Progenitor cell of endocrine pancreas (in vitro differentiated cells): ENCODE measurements at places on chromosomes 11 and 22. TPM values are rescaled to one million over a fixed set of nuclear protein-coding genes. Genes with fewer than 3 reads are reported as not detected.
A peak's percentile ranks its signal among the peaks of the same experiment; 100 is the strongest.

Gene SLC43A3
- total RNA-seq, result 21.5 and 24.6 TPM in 2 replicates

Gene UBQLN3
- not detected in 2 replicates for total RNA-seq

Gene LDHAL6A
- total RNA-seq, result not detected in 2 replicates

Gene PC
- 25.0 and 26.5 TPM in 2 replicates for total RNA-seq

DNA sequence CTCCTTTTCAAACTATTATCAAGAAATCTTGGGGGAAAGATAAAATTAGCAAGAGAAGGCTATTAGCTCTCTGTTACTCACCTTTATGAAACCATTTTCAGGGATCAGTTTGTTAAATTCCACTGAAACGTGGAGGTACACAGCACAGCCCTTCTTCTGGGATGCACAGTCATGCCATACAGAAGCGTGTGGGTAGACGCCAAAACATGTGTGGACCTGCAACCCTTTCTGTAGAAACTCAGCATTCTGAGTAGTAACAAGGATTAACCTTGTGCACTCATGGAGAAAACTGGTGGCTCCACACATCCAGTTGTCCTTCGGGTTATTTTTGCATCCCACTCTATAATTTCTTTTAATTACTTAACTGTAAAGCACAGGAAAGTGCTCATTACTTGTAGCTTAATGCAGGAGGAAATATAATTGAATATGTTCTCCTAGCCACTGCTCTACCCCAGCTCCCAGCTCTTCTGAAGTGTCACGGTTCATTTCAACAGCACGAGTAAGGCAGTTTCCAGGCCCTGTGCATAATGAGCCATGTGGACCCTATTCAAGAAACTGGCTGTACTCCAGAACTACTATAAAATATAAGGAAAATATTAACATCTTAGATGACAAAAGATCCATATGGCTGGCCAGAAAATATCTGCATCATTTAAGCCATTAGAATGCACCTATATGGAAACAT lies 26.1 kb downstream of the BDNF start:
- no peak for DNase-seq

DNA sequence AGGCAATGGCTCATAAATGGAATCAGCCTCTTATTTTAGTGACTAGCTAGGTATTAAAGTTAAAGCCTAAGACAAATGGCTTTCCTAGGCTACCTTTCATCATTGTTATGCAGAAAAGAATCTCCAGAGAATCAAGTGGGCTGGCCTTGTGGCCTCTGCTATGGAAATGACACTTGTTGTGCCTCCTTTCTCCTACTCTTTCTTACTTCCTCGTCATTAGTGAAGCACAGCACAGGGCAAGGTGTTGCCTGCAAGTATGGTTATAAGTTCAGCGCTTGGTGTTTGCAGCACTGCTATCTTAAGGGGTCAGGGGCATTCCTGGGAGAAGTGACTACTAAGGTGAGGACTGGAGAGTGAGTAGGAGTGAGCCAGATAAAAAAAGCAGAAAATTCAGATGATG lies 45.4 kb upstream of the GLYATL1 start:
- DNase-seq, result no peak

DNA sequence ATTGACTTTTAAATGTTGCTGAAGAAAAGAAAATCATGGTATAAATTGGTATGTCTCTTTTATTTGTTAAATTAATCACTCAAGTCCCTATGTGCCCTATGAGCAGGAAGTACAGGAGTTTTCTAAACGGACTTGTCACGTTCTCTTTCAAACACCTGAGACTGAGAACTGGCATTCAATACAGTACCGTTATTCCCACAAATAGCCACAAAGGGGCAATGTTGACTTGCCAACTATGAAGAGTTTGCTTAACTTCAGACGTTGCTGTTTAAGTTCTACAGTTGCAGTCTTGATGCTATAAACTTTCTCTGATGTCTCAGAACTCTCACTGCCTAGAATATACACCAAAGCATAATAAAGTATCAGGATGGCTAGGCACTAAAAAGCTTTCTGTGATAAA lies 7.6 kb downstream of the OR56A1 start:
- no peak for DNase-seq

DNA sequence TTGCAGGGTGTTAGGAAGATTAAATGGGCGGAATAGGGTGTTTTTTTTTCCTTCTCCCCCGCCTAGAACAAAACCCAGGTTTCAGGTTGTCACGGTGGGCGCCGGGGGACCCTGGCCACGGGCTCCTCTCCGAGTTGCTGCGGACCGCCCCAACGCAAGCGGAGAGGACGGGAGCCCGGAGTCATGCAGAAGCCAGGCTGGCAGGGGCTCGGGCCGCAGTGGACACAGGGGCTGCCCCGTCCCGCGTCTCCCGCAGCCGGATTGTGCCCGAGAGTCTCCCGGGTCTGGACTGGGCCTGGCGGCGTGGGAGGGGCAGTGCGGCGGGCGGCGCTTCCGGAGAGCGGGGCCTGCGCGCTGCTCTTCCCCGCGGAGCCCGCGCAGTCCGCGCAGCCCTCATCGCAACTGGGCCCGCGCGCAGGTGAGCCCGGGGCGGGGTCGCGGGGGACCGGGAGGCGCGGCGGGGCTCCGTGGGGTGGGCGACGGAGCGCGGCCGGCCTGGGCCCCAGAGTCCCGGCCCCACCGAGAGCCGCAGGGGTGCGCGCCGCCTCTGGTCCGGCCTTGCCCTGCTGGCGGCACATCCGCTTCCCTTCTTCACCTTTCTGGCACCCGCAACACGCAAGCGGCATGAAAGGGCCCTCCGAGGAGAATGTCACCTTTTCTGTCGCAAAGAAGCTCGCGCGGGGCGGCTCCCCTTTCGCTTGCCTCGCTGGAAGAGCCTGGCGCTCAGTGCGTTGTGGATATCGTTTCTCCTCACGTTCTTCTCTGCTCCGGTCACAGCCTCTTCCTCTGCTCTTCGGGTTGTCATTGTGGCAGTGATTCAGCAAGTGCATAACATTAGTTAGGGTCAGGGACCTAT lies at the start of gene TIRAP:
TIRAP (plus strand) TSS at position 358 of the 856 bp plus-strand sequence. CDS start 7,802 bp downstream, outside the sequence.
- DNase-seq, result peak; percentile 37

- no peak for DNase-seq
Measured at GRCh38 chr11:122269824-122270223, 153.8 kb upstream of the BLID start.

DNA sequence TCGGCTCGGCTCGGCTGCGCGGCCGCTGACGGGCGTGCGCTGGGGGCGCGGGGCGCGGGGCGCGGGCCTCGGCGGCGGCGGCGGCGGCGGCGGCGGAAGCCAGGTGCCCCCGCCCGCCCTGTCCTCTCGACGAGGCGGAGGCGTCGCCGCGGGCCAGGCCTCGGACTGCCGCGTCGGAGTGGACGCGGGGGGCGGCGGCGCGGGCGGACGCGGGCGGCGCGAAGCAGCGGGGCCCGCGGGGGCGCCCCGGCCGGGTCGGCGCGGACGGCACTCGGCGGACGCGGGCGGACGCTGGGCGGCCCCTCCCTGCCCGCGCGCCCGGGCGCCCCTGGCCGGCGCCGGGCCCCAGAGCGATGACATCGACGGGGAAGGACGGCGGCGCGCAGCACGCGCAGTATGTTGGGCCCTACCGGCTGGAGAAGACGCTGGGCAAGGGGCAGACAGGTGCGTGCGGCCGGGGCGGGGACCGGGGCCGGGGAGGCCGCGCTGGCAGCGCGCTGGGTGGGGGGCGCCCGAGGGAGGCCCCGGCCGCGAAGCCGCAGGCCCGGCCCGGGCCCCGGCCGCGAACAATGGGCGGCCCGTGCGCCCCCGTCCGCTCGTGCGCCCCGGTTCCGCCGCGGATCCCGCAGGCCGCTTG lies at the start of gene BRSK2:
BRSK2 (plus strand) TSS at position 3 of the 637 bp plus-strand sequence; CDS start at position 354, 351 bp downstream.
- DNase-seq, result no peak

- DNase-seq, result no peak
Measured at GRCh38 chr22:37208401-37209139, 3.7 kb downstream of the SSTR3 start.

- DNase-seq, result no peak
Measured at GRCh38 chr11:72584939-72585597, 89.2 kb downstream of the PDE2A start.
